T-cell (primary cell): ENCODE measurements at places on chromosomes 13 and 19. TPM values are rescaled to one million over a fixed set of nuclear protein-coding genes. Genes with fewer than 3 reads are reported as not detected.

HRC gene
- not detected for total RNA-seq

TTYH1 gene
- not detected for total RNA-seq

- H3K4me1 ChIP-seq: no peaks in the 10 kb centered on the region
- H3K27ac ChIP-seq: no peak overlapping the region
- DNase-seq: no peak
- no peak overlapping the region for H3K4me3 ChIP-seq
These were observed 117.0 kb upstream of the SOX21 start for GRCh38 chr13:94829185-94829836.

- H3K27ac ChIP-seq: peak overlapping the region; percentile 48
- peaks cover 61% of the 10 kb centered on the region for H3K4me1 ChIP-seq
- H3K4me3 ChIP-seq: no peak overlapping the region
- H3K27me3 ChIP-seq: no peaks in the 10 kb centered on the region
- no peak for DNase-seq
These were observed 1.6 kb downstream of the LSM7 start for GRCh38 chr19:2326699-2327360.

DNA sequence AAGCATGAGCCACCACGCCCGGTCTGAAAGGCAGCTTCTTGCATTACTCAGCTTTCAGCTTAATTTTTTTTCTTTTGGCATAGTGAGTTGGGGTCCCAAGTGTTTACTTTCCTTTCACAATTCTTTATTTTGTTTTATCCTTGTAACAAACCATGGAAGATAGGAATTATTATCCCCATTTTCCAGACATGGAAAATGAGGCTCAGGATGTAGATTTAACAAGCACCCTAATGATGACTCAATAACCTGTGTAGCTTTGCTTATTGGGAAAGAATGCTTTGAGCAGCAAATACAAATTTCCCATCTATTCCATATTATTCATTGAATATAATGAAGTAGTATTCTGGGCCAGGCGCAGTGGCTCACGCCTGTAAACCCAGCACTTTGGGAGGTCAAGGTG is 13.5 kb upstream of the COG3 start:
- H3K27me3 ChIP-seq: no peaks in the 10 kb centered on the region
- H3K27ac ChIP-seq: no peak overlapping the region
- no peak for DNase-seq
- no peak overlapping the region for H3K4me3 ChIP-seq
- no peaks in the 10 kb centered on the region for H3K4me1 ChIP-seq

DNA sequence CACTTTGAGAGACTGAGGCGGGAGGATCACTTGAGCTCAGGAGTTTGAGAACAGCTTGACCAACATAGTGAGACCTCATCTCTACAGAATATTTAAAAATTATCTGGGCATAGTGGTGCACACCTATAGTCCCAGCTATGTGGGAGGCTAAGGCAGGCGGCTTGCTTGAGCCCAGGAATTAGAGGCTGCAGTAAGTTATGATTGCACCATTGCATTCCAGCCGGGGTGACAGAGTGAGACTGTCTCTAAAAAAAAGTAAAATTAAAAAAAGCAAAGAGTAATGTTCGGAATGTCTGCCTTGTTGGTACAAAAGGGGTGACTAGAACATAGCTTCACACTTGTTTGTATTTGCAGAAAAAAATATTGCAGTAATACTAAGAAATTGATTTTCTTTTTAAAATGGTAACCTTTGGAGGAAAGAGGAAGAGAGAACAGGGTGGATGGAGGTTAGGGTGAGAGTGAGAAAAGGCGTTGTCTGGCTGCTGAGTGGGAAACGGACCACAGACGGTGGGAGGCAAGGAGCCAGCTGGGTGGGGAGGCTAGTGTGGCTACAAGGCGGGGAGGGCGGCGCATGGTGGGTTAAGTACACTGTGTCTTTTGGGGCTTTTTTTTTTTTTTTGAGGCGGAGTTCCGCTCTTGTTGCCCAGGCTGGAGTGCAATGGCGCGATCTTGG is 10.2 kb downstream of the PPP1R14A start:
- DNase-seq: no peak
- H3K36me3 ChIP-seq: no peaks in the 10 kb centered on the region
- no peaks in the 10 kb centered on the region for H3K4me1 ChIP-seq
- no peak overlapping the region for H3K4me3 ChIP-seq

- no peak for DNase-seq
- no peaks in the 10 kb centered on the region for H3K36me3 ChIP-seq
- H3K4me1 ChIP-seq: no peaks in the 10 kb centered on the region
- no peak overlapping the region for H3K4me3 ChIP-seq
These were observed 63.5 kb downstream of the C13orf42 start for GRCh38 chr13:51047434-51048165.
